ENCODE measurements at places on chromosomes 12 and 14.
A peak's percentile ranks its signal among the peaks of the same experiment; 100 is the strongest.

- peak; percentile 73 for DNase-seq
Observed at GRCh38 chr12:122022393-122023338, 982 bp downstream of the BCL7A start.

- no peak for DNase-seq
Observed at GRCh38 chr14:55965851-55966250, 152.4 kb upstream of the PELI2 start.

GRCh38 chr12:58433959-58434358 is 486.3 kb downstream of the LRIG3 start:
- DNase-seq = no peak

DNA sequence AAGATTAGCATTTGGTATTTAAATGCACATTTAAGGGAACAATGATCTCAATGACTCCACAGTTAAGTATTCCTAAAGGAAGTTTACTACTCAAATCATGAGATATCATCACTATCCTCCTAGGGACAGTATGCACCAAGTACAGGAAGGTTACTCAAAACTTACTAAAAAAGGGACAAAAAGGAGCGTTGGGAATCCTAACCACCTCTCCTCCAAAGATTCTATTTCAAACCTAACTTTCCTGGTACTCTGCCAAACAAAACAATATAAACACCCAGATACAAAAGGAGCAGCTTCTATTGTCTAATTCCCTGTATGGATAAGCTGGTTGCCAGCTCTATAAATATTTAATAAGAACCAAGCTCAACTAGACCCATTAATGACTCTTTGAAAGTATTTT is 377.7 kb downstream of the NUAK1 start:
- DNase-seq = no peak

Measured in upper lobe of right lung (tissue), 1 donor.